ENCODE measurements at places on chromosomes 3 and 15. TPM values are rescaled to one million over a fixed set of nuclear protein-coding genes. Genes with fewer than 3 reads are reported as not detected.

Gene CPNE4
- polyA plus RNA-seq, result 22.2 TPM

Gene EPB42
- polyA plus RNA-seq, result not detected

Gene SOX2
- polyA plus RNA-seq, result 7.0 TPM

Gene RTP4
- polyA plus RNA-seq, result not detected

Gene GOLGA8T
- not detected for polyA plus RNA-seq

Gene KLHL40
- polyA plus RNA-seq, result not detected

Gene PLSCR5
- polyA plus RNA-seq, result not detected

Gene SEMA5B
- polyA plus RNA-seq, result 0.42 TPM

Gene ALPK3
- not detected for polyA plus RNA-seq

Gene ISLR2
- 0.23 TPM for polyA plus RNA-seq

Gene SMAD6
- polyA plus RNA-seq, result not detected

Gene PPP1R14D
- polyA plus RNA-seq, result not detected

Gene MASP1
- polyA plus RNA-seq, result 1.0 TPM

Gene SEMA3F
- not detected for polyA plus RNA-seq

Gene WDR5B
- polyA plus RNA-seq, result 0.45 TPM

Gene ATP13A4
- polyA plus RNA-seq, result 1.9 TPM
